ENCODE measurements at places on chromosomes 6 and 20.
A peak's percentile ranks its signal among the peaks of the same experiment; 100 is the strongest.

DNA sequence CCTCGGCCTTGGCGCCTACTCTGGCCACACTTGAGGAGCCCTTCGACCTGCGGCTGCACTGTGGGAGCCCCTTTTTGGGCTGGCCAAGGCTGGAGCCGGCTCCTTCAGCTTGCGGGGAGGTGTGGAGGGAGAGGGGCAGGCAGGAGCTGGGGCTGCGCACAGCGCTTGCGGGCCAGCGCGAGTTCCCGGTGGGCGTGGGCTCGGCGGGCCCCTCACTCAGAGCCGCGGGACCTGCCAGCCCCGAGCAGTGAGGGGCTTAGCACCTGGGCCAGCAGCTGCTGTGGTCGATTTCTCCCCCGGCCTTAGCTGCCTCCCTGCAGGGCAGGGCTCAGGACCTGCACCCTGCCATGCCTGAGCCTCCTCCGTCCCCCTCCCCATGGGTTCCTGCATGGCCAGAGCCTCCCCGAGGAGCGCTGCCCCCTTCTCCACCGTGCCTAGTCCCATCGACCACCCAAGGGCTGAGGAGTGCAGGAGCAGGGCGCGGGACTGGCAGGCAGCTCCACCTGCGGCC, 136.8 kb downstream of the EPHA7 start:
- DNase-seq = no peak

- no peak for DNase-seq
Observed at GRCh38 chr6:89308525-89309395, 6.3 kb downstream of the GABRR2 start.

GRCh38 chr20:15564981-15565380, 1008.3 kb downstream of the KIF16B start:
- no peak for DNase-seq

DNA sequence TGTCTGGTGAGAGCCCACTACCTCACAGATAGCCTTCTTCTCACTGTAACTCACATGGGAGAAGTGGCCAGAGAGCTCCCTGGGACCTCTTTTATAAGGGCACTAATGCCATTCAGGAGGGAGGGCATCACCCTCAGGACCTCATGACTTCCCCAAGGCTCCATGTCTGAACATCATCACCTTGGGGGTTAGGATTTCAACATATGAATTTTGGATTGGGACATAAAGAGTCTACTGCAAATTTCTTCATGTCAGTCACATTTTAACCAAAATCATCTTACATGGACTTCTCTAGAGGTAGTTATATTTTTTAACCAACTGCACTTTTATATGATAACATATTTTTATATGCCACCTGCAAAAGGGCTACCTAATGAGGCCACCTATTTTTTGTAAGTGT, 324.7 kb downstream of the PLCB1 start:
- no peak for DNase-seq

- no peak for DNase-seq
Observed at GRCh38 chr6:29557320-29557719, 2.2 kb downstream of the UBD start.

- no peak for DNase-seq
Observed at GRCh38 chr6:24646771-24647170, 780 bp upstream of the KIAA0319 start.

DNA sequence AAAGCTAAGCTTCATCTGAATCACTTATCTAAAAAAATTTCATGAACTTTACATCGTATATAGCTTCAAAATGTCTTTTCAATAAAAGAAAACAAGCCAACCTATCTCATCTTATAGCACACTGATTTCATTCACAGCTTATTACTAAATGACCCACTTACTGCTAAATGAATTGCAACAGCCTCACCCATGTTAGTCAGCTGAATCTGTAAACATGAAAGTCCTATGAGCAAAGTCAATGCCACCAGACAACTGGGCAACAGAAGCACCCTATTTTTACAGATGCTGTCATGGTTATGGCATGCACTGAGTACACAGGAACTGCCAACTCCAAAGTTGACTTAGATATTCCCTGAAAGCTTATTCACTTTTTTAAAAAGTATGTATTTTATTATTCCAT, 41.2 kb upstream of the DST start:
- DNase-seq = no peak

GRCh38 chr6:149095842-149096241, 221.7 kb upstream of the TAB2 start:
- DNase-seq = no peak

DNA sequence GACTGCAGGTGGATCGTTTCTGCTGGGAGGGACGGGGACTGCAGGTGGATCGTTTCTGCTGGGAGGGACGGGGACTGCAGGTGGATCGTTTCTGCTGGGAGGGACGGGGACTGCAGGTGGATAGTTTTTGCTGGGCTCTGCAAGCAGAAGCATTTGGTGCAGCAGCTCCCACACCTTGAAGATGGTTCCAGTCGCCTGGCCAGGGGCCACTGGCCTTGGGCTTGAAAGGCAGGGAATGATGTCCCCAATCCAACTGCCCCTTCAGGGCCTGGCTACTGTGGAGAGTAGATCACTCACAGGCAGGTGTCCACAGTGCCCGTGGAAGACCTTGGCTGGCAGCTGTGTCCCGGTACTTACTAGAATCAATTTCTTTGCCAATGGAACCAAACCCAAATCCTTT, 68.2 kb downstream of the PSMG4 start:
- DNase-seq = no peak

DNA sequence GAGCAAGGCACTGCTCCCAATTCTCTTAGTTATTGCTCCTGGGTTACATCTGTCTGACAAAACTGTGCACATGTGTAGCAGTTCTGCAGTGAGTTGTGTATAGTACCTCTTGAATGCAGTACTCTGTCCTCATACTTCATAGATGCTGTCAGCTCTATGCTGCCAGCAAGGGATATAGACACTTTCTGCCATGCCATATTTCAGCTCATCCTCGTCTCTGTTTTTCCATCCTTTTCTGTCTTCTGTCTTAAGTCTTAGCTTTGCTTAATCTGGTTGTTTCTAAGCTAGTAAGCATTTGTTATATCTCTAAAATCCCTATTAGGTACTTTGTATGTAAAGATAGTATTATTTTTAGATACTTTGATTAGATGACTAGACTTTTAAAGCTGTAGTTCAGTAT, 76.4 kb downstream of the HIVEP1 start:
- no peak for DNase-seq

GRCh38 chr6:44662461-44663121, 275.1 kb downstream of the CDC5L start:
- no peak for DNase-seq

DNA sequence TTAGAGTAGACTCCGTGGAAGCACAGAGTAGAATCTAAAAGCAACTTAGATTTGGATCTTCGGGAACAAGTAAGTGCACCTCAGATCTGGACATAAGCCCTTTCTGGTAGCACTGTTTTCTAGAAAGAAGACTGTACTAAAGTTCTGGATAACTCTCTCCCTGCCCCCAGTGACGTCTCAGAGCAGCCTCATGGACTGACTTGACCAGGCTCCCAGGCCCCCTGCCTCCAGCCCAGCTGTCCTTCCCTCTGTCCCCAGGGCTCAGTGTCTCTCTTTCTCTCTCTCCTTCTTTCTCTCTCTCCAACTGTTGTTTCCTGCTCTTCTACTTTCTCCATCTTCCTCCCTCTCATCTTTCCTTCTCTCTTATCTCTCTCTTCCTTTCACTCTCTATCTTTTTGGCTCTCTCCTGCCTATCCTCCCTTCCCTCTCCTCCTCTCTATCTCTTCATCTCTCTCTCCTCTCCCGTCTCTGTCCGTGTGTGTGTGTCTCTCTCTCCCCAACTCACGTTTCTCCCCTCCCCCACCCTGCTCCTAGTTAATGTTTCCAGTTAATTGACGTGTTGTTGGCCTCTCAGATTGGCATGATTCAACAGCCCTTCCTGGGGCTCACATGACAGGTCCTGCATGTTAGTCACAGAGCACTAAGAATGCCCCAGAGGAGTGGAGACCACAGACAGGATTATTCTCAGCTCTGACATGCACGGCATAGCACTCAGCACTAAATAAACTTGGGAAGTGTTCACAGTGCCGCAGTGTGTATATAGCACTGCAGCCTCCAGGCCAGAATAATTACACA, 180.4 kb upstream of the FOXQ1 start:
- DNase-seq = no peak

- DNase-seq = no peak
Observed at GRCh38 chr6:3761989-3762270, 10.4 kb upstream of the PXDC1 start.

GRCh38 chr6:89084954-89085353, 4.4 kb downstream of the PNRC1 start:
- no peak for DNase-seq

- DNase-seq = no peak
Observed at GRCh38 chr20:41072190-41072863, 43.7 kb downstream of the TOP1 start.

- DNase-seq = peak; percentile 15
Observed at GRCh38 chr6:100001915-100002388, 7.9 kb upstream of the MCHR2 start.
